ENCODE measurements at places on chromosomes 12 and 14.

DNA sequence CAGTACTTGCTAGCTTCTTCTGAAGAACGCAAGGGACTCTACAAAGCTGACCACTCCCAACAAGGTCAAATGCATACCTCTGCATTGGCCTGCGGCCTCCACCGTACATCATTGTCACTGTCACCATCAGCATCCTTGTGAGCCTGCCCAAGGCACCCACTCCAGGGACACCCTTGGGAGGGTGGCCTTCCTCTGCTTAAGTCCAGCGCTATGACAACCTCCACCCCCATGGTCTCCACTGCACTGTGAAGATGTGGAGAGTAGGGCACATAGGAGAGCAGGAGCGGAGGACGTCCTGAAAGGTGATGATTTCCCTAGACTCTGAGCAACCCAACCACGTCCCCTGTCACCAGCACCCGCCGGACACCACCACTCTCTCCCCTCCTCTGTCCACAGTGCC lies 252.8 kb downstream of the ALG10 start:
- no peak for DNase-seq
- no peaks in the 10 kb centered on the region for H3K4me1 ChIP-seq
- no peak overlapping the region for H3K27ac ChIP-seq
- H3K36me3 ChIP-seq = no peaks in the 10 kb centered on the region
- H3K4me3 ChIP-seq = no peak overlapping the region

- no peaks in the 10 kb centered on the region for H3K36me3 ChIP-seq
- H3K27ac ChIP-seq = no peak overlapping the region
- H3K4me3 ChIP-seq = no peak overlapping the region
- no peak for DNase-seq
- H3K27me3 ChIP-seq = no peaks in the 10 kb centered on the region
These were observed 22.5 kb upstream of the YAF2 start for GRCh38 chr12:42260518-42260917.

GRCh38 chr12:62787023-62787422 lies 147.9 kb downstream of the PPM1H start:
- no peaks in the 10 kb centered on the region for H3K36me3 ChIP-seq
- no peaks in the 10 kb centered on the region for H3K27me3 ChIP-seq
- DNase-seq = no peak
- no peak overlapping the region for H3K4me3 ChIP-seq
- H3K27ac ChIP-seq = no peak overlapping the region

GRCh38 chr12:97848051-97848450 lies 385.4 kb downstream of the RMST start:
- H3K27me3 ChIP-seq = no peaks in the 10 kb centered on the region
- DNase-seq = no peak
- no peaks in the 10 kb centered on the region for H3K4me1 ChIP-seq
- H3K36me3 ChIP-seq = no peaks in the 10 kb centered on the region

DNA sequence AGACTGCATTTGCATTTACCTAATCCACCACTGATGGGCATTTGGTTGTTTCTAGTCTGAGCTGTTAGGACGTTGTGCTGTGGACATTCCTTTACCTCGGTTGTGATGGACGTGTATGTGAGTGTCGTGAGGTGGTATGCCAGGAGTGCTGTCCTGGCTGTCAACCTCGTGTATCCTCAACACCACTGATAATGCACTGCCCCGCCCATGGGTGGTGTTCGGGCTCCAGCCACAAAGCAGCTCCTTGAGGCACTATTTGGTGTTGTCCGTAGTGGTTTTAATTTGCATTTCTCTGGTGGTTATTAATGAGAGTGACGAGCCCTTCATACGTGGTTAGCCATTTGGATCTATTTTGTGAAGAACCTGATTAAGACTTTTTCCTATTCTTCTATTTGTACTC lies 87.6 kb downstream of the PPP2R5C start:
- no peak overlapping the region for H3K4me3 ChIP-seq
- H3K36me3 ChIP-seq = no peaks in the 10 kb centered on the region
- DNase-seq = no peak

- no peaks in the 10 kb centered on the region for H3K27me3 ChIP-seq
- no peaks in the 10 kb centered on the region for H3K4me1 ChIP-seq
- H3K27ac ChIP-seq = no peak overlapping the region
- H3K4me3 ChIP-seq = no peak overlapping the region
- H3K36me3 ChIP-seq = no peaks in the 10 kb centered on the region
- no peak for DNase-seq
These were observed 556.5 kb downstream of the LRFN5 start for GRCh38 chr14:42163136-42163535.

GRCh38 chr14:69982886-69983285 lies 103.7 kb downstream of the SMOC1 start:
- H3K36me3 ChIP-seq = no peaks in the 10 kb centered on the region
- H3K4me3 ChIP-seq = no peak overlapping the region
- no peak for DNase-seq
- no peaks in the 10 kb centered on the region for H3K4me1 ChIP-seq
- H3K27ac ChIP-seq = no peak overlapping the region
- no peaks in the 10 kb centered on the region for H3K27me3 ChIP-seq

- no peaks in the 10 kb centered on the region for H3K27me3 ChIP-seq
- H3K36me3 ChIP-seq = no peaks in the 10 kb centered on the region
- no peak overlapping the region for H3K4me3 ChIP-seq
- H3K27ac ChIP-seq = no peak overlapping the region
- no peak for DNase-seq
- peaks cover 4% of the 10 kb centered on the region for H3K4me1 ChIP-seq
These were observed 6.1 kb downstream of the RND1 start for GRCh38 chr12:48859607-48860006.

- no peaks in the 10 kb centered on the region for H3K27me3 ChIP-seq
- H3K27ac ChIP-seq = no peak overlapping the region
These were observed 25.9 kb upstream of the NR2C1 start for GRCh38 chr12:95099270-95099790.

DNA sequence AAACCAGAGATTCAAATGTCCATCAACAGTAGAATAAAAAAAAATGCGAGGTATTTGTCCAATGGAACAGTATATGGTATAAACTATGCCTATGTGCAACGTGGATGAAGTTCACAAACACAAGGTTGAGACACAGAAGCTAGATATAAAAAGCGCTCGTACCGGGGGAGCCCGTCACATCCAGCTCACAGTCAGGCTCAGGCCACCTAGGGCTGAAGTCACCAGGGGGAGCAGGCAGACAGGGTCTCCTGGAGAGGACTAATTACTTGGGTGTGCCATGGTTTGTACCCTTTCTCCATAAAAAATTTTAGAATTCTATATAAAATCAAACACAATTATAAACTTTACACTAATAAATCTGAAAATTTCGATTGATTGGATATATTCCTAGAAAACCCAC lies 13.6 kb downstream of the AHNAK2 start:
- H3K27me3 ChIP-seq = peaks cover 4% of the 10 kb centered on the region
- no peaks in the 10 kb centered on the region for H3K4me1 ChIP-seq
- H3K4me3 ChIP-seq = no peak overlapping the region
- no peak for DNase-seq
- no peak overlapping the region for H3K27ac ChIP-seq
- H3K36me3 ChIP-seq = no peaks in the 10 kb centered on the region

DNA sequence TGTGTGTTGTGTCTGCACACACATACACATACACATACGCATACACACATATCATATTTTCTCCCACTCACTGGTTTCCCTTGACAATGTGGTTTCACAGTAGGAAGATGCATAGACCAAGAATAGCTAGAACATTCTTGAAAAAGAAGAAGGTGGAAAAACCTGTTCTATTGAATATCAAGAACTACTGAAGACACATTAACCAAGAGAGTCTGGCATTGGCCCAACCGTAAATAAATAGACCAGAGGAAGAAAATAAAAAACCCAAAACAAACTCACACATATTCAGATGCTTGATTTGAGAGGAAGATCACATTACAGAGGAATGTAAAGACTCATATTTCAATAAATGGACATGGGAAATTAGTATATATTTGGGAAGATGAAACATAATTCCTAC lies 311.3 kb downstream of the FOXG1 start:
- DNase-seq = no peak
- H3K4me1 ChIP-seq = no peaks in the 10 kb centered on the region
- H3K36me3 ChIP-seq = no peaks in the 10 kb centered on the region
- no peaks in the 10 kb centered on the region for H3K27me3 ChIP-seq

GRCh38 chr14:43778570-43778936 lies 728.5 kb downstream of the FSCB start:
- no peaks in the 10 kb centered on the region for H3K36me3 ChIP-seq
- no peak for DNase-seq
- H3K4me1 ChIP-seq = no peaks in the 10 kb centered on the region
- H3K27ac ChIP-seq = no peak overlapping the region
- H3K27me3 ChIP-seq = no peaks in the 10 kb centered on the region
- H3K4me3 ChIP-seq = no peak overlapping the region

GRCh38 chr12:3892631-3893030 lies 19.4 kb upstream of the PARP11 start:
- no peaks in the 10 kb centered on the region for H3K27me3 ChIP-seq
- H3K27ac ChIP-seq = peak overlapping the region; percentile 3
- no peaks in the 10 kb centered on the region for H3K36me3 ChIP-seq
- H3K4me1 ChIP-seq = peaks cover 39% of the 10 kb centered on the region

DNA sequence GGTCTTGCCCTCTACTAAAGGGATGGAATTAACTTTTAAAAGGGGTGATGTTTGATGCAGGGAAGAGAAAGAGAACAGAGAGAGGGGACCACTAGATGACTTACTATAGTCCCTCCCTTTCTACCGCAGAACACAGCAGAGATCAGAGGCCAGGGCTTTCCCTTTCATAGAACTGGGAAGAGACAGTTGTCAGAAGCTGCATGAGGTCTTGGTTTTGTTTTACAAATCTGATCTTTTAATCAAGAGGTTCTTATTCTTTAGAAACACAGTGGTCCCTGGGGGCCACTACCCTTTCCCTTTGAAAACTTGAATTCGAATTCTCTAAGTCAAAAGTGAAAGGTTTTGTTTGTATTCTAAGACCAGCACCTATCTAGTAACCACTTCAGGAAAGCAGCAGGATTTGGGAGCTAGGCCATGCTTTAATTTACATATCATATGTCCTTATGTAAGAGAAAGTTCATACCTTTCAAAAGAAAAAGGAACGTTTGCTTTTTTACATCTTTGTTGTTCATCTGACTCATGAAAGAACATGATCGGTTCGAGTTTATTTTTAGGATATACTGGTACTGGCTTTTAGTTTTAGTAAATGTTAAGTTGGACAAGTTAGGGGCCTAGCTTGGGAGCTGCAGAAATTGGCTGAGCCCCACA lies 6.3 kb downstream of the FBXL14 start:
- H3K4me1 ChIP-seq = peaks cover 20% of the 10 kb centered on the region
- no peak for DNase-seq
- H3K27ac ChIP-seq = peak overlapping the region; percentile 40
- H3K4me3 ChIP-seq = no peak overlapping the region
- H3K36me3 ChIP-seq = peaks cover 3% of the 10 kb centered on the region

- no peak overlapping the region for H3K27ac ChIP-seq
- no peaks in the 10 kb centered on the region for H3K27me3 ChIP-seq
- DNase-seq = no peak
- no peak overlapping the region for H3K4me3 ChIP-seq
- H3K4me1 ChIP-seq = no peaks in the 10 kb centered on the region
- H3K36me3 ChIP-seq = no peaks in the 10 kb centered on the region
These were observed 119.7 kb upstream of the LRIG3 start for GRCh38 chr12:59040043-59040442.

GRCh38 chr12:31685801-31686200 lies 26.3 kb downstream of the ETFBKMT start:
- H3K4me1 ChIP-seq = no peaks in the 10 kb centered on the region
- H3K27me3 ChIP-seq = no peaks in the 10 kb centered on the region
- peaks cover 5% of the 10 kb centered on the region for H3K36me3 ChIP-seq
- no peak for DNase-seq

DNA sequence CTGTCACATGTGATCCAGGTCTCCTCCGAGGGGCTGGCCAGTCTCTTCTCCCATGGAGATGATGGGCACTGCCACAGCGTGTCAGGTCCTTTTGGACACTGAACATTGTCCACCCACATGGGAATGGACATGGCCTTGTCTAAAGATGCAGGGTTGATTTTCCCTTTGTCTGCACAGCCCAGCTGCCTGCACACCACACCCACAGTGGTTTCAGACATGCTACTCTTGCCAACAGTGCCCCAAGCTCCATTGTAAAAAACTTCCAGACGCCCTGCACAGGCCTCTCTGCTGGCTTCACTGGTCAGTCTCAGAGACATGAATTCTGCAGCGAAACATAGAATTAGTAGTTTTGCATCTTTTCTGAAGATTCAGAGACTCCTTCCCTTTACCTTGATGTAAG lies 18.5 kb downstream of the CD163 start:
- no peaks in the 10 kb centered on the region for H3K36me3 ChIP-seq
- H3K27ac ChIP-seq = no peak overlapping the region
- no peaks in the 10 kb centered on the region for H3K4me1 ChIP-seq
- DNase-seq = no peak
- no peak overlapping the region for H3K4me3 ChIP-seq

GRCh38 chr14:62307844-62308243 lies 545.6 kb downstream of the SNAPC1 start:
- no peak for DNase-seq
- H3K36me3 ChIP-seq = no peaks in the 10 kb centered on the region
- H3K4me3 ChIP-seq = no peak overlapping the region
- H3K27me3 ChIP-seq = no peaks in the 10 kb centered on the region
- no peak overlapping the region for H3K27ac ChIP-seq
- H3K4me1 ChIP-seq = no peaks in the 10 kb centered on the region

DNA sequence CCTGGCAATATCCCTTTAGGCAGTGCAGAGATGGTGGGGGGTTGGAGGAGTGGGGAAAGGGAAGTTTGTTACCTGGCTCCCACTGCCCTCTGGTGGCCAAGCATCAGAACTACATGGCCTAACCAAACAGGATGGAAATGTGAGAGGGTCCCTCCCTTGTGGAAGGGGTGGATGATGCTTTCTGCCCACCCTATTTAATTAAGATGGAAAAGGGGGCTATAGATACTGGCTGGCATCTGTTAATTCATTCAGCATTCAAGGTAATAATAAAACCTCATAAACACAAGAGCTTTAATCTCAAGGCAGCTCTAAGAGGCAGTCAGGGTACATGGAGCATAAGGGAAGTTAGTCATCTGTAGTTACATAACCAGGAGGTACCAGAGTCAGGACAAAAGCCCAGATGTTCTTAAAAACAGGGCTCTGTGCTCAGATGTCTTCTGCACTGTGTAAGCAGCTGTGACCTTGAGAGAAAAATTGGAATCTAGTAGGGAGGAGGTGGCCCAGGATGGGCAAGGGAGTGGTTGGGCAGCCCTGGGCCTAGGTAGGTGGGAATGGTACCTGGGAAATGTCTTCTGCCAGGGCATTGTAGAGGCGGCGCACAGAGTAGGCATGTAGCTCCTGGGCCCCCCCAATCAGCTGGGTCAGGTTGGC lies 4.6 kb downstream of the AP1G2 start:
- no peaks in the 10 kb centered on the region for H3K27me3 ChIP-seq
- DNase-seq = peak; percentile 57
- H3K4me1 ChIP-seq = peaks cover 11% of the 10 kb centered on the region

DNA sequence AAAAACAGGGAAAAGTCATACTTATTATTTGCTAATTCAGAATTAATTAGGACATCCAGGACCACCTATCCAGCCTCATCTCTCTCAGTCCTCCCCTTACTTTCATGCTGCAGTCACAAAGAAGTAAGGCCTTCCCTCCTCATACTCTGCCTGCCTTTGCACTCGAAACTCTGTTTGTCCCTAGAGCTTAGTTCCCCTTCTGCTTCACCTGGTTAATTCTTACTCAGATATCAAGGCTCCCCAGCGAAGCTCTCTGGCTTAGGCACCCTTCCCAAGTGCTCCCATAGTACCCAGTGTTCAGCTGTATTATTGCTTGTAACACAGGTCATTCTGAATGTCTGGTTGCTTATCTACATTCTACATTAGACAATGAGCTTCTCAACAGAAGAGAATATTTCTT lies 81.3 kb downstream of the ERGIC2 start:
- DNase-seq = no peak
- H3K27me3 ChIP-seq = no peaks in the 10 kb centered on the region
- H3K36me3 ChIP-seq = no peaks in the 10 kb centered on the region

GRCh38 chr12:109358154-109358869 lies 10.6 kb downstream of the MYO1H start:
- H3K27ac ChIP-seq = no peak overlapping the region
- H3K4me3 ChIP-seq = no peak overlapping the region
- no peaks in the 10 kb centered on the region for H3K36me3 ChIP-seq
- no peaks in the 10 kb centered on the region for H3K27me3 ChIP-seq
- no peak for DNase-seq

All from naive thymus-derived CD4-positive, alpha-beta T cell (primary cell).